ENCODE measurements at places on chromosomes 11 and 22.

DNA sequence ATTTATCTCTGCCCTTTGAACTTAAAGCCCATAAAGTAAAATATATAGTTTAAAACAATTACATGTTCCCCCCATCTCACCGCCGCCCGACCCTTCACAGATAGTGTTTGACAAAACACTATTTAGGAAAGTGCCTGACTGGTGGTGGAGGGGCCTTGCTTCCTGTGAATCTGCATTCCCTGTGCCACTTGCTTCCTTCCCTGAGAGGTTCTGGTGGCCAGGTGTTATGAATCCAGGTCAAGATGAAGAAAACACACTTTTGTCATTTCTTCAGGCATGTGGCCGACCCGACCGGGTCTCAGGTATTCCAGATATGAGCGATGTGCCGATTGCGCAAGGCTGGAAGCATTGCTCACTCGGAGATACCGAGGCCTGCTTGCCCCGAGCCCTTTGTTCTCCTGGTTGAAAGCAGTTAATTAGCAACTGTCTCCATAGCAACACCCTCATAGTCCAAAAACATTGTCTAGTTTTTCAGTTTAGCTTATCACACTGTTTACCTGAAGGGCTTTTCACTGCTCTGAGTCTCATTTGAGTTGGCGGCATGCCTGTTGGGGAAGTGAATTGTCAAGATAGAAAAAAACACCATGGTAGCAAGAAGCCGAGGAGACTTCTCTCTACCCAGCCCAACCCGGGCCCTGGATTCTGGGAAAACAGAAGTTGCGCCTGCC lies 128.3 kb downstream of the TEAD1 start:
- peak; percentile 79 for DNase-seq

GRCh38 chr22:22103078-22103875 lies 120.7 kb upstream of the TOP3B start:
- DNase-seq, result no peak

DNA sequence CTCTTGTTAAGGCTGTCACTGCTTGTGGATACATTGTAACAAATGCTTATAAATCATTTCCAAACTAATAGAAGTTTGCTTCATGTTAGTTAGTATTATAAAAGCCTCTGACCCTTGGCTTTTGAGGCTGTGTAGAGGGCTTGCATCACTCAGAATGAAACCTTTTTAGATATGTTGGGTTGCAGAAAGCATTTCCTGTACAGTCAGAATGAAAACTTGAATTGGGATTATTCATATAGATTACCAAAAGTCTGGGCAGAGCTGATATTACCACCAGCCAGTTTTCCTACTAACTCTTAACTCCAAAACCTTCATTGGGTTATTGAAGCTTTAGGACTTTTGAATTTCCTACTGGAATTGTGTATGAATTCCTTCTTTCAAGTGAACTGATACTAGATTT lies 12.0 kb downstream of the KMT2A start:
- peak; percentile 41 for DNase-seq

- no peak for DNase-seq
Observed at GRCh38 chr11:62794201-62794775, 2.5 kb upstream of the TMEM223 start.

DNA sequence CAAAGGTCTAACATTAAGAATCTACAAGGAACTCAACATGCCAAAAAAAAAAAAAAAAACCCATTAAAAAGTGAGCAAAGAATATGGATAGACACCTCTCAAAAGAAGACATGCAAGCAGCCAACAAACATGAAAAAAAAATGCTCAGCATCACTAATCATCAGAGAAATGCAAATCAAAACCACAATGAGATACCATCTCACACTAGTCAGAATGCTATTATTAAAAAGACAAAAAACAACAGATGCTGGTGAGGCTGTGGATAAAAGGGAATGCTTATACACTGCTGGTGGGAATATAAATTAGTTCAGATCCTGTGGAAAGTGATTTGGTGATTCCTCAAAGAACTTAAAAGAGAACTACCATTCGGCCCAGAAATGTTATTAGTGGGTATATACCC lies 257.7 kb upstream of the PLET1 start:
- no peak for DNase-seq

DNA sequence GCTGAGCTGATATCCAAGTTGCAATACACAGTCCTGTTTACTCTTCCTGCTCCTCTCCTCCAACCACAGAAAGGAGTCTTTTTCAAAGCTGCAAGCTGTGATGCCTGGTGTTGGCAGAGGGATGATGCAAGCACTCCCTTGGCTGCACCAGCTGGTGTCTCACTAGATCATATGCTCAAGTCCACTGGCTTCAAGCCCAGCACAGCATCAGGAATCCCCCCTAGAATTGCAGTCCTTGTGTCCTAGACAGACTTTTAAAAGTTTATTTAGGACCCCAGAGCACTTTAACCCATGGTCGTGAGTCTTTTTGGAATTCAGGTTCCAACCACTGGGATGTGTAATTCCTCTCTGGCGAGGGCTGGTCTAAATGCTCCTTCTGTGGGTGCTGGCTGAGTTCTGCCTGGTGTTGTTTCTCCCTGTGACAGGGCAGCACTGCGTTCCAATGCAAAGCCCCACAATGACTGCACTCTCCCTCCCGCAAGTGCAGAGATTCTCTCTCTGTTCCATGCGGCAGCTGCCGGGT lies 1.9 kb upstream of the HEPN1 start:
- peak; percentile 37 for DNase-seq

- DNase-seq, result no peak
Observed at GRCh38 chr11:64757549-64758329, 2.0 kb downstream of the PYGM start.

GRCh38 chr22:46240907-46241306 lies 9.2 kb downstream of the CDPF1 start:
- DNase-seq, result no peak

DNA sequence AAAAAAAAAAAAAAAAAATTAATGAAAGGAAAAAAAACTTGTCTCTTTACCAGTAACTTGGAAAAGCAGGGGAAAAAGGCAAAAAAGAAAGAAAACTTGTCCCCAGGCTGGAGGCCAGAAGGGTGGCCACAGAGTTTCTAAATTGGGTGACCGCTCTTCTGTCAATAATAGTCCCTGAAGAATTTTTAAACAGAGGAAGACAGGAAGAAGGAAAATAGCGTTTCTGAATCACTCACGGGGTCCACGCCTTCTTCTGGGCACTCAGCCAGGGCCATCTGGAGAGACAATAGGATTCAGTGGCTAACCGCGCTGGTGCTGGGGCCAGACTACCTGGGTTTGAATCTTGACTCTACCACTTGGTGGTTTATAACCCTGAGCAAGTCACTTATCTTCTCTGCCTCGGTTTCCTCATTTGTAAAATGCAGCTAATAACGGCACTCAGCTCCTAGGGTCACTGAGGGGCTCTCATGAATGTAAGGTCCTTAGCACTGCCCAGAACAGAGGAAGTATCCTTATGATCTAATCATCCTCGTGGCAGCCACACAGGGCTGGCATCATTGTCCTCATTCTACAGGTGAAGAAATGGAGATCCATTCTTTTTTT lies 7.0 kb downstream of the C11orf86 start:
- peak; percentile 93 for DNase-seq

DNA sequence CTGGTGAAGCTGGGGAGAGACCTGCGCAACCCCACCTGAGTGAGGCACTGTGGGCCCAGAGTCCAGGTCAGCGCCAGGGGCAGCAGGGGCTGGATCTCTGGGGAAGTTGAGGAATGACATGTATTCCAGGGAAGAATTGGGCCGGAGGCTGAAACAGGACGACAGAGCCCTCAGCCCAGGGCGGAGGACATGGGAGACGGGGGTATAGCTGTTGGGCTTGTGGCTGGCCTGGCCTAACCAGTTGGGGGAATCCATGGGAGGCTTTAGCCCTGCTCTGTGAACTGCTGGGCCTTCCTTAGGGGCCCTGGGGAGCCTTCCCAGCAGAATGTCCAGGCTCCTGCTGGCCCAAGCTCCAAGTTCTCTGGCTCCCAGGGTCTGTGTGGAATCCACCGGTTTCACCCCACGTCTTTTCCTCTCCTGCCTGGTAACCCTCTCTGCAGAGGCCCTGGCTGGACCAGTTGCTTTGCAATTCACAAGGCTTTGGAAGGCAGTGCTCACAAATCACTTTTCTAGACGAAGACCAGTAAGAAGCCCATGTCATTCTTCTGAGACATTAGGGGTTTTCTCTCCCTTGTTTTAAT lies 50.4 kb upstream of the KCNQ1OT1 start:
- no peak for DNase-seq

- no peak for DNase-seq
Observed at GRCh38 chr11:103327721-103328120, 218.5 kb downstream of the DYNC2H1 start.

DNA sequence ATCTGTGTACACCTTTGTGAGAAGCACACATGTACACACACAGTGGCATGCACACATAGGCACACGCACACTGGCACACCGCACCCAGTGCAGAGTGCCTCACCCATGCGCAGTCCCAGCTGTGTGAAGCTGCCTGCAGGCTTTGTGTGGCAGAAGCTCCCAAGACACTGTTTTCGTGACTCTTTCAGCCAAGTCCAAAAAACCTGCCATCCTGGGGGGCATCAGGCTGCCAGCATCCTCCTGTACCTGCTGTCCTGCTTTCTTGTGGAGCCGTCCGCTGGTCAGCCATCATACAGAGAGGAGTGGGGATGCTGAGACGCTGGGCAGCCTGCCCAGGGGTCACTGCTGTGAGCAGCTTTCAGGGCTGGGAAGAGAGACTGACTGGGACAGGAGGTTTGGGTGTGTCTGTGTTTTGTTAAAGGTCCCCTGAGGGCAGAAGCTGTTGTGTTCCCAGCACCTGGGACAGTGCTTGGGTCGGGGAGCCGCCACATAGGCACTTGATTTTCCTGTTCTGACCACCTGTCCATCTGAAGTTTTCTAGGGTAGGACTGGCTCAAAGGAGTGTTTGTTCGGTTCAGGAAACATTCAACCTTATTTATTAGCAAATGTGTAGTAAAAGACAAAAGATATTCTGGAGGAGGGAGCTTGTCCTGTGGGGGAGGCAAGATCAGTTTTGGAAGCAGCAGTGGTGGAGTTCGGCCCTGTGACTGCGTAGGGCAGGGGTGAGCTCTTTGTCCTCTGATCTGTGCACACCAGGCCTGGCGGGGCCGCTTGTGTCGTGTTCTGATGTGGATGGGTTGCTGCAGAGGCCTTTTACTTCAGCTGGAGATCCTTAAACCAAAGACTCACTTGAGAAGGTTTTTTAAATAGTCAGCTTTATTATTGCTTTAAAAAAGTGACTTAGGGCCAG lies 29.7 kb downstream of the AP2A2 start:
- no peak for DNase-seq

DNA sequence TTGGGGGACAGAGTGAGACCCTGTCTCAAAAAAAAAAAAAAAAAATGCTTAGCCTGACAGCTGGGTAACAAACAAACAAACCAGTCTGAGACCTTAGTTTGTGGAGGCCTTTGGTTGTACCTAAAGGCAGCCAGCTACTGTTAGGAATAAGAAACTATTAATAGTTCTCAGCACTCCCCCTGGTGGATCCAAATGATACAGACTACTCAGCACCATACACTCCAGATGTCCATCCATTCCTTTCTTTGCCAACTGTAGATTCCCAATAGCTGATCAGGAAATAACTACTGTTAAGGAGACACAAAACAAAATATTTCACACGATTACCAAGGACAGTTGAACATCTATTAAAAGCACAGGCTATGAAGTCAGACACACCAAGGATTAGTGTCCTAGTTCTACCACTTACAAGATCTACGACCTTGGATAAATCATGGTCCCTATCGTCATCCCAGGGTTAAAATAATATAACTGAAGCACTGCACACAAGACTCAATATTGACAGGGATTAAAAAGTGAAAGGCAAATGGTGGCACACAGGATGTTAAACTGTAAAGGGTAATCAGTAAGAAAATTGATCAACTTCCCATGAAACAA lies 17.2 kb downstream of the CLDN25 start:
- peak; percentile 68 for DNase-seq

DNA sequence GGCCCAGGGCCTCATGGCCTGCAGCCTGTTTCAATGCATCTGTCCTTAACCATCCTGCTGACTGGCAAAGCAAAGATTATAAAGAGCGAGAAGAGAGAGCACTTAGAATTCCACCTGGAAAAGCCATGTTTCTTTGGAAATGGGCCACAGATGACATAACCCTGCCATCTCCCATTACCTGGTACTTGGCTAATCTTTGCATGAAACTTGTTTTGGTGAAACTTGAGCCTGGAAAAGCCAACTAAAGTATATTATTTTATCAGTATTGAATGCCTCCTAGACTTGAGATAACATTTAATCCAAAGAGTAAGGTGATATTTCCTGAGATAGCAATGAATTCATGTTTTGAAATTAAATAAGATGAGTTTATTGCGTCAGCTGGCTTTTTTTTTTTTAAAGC lies 72.6 kb downstream of the NAV2 start:
- no peak for DNase-seq

DNA sequence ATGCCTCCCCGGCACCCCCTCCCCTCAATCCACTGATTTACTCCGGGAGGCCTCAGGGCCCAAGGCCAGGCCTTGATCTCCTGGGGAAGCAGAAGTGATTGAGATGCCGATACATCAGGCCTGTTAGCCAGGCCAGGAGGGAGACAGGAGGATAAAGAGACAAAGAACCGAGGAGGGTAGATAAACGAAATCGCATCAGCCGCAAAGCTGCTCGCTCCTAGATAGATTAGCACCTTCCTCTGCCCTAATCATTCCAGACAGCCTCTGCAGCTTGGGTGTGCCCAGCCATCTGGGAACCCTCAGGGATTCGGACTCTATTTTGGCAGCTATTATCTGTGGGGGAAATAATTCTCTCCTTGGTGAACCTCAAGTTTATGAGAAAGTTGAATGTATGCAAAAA lies 121.2 kb downstream of the ABTB2 start:
- no peak for DNase-seq

GRCh38 chr22:19761725-19762567 lies 1.4 kb downstream of the TBX1 start:
- DNase-seq, result no peak

DNA sequence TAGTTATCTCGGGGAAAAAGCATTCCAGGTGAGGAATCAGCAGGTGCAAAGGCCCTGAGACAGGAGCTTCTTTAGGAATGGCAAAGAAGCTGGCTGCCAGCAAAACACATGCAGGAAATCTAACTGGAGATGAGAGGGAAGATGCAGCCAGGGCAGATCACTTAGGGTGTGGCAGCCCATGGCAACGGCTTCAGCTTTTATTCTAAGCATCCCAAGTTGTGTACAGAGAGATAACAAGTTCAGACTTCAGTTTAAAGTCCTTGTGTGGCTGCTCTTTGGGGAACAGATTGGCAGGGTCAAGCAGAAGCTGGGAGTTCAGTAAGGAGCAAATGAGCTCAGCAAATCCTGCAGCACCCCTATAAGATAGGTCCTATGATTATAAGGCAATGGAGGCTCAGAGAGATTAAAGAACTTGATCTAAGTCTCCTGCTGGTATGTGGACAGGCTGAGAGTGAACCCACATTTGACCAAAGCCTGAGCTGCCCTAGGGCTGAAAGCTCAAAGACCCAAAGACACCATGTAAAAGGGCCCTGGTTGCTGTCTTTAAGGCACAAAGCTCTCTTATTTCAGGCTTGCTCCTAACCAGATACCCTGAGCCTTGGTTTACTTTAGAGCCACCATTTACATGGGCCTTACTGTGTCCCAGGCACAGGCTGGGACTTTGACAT lies 466.8 kb downstream of the SOX6 start:
- DNase-seq, result no peak

GRCh38 chr11:12840871-12841660 lies 166.8 kb downstream of the TEAD1 start:
- peak; percentile 49 for DNase-seq
